Right kidney (tissue), 9 donors: ENCODE measurements at places on chromosomes 5 and 9.

DNA sequence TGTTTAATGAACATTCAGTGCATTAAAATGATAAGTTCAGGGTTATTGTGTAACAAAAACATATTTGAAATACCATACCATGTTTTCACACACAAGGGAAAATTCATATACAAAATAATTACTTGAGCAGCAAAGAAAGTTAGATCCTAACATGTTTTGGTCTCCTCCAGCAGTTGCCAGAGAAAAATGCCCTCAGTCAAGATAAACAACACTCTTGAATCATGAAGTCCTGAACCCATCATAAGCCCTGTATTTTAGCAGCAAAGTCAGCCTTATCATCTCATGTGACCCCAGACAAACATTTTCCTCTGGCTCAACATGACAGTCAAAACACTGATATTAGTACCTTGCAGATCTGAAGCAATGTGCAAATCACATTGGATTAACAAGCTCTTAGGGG lies 1541.1 kb upstream of the WWC1 start:
- no peak for DNase-seq

DNA sequence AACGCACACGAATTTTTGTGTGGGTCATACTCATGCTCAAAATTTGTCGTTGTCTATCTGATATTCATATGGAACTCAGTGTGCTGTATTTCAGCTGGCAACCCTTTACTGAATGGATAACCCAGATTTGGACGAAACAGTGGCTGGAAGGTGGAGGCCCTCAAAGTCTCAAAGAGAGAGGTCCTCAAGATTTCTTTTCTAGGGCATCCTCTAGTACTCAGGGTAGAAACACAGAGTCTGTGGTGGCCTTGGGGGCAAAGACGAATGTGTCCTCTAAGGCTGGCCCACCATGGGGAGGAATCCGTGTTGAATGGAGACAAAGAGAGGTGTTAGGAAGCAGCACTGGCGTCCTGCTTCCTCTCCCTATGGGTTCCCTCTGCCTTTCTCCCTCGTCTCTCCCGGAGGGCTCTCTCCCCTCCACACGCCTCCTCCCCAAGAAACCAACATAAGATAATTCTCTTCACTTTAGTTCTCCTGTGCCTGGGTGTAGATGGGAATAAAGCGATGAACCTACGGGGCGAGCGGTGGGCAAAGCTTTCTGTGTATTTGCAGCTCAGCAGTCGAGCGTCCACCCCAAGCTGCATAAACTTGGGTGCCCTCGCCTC lies 333.7 kb downstream of the CWC27 start:
- DNase-seq: peak; percentile 87

DNA sequence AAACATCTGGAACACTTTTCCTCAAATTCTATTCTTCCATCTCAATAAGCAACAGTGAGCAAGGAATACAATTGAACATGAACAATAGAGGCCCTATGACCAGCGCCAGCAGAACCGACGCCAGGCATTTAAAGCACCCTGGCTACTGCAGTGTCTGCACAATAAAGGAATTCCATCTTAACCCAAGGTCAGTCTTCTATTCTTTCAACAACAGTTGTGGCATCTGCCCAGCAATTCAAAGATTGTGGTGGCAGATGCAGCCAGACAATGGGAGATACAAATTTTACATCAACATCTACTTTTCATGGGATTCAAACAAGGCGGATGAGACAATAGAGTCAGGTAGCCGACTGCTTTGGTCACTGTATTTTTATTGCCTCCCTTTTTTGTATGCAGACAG lies 65.9 kb downstream of the ELL2 start:
- DNase-seq: no peak

DNA sequence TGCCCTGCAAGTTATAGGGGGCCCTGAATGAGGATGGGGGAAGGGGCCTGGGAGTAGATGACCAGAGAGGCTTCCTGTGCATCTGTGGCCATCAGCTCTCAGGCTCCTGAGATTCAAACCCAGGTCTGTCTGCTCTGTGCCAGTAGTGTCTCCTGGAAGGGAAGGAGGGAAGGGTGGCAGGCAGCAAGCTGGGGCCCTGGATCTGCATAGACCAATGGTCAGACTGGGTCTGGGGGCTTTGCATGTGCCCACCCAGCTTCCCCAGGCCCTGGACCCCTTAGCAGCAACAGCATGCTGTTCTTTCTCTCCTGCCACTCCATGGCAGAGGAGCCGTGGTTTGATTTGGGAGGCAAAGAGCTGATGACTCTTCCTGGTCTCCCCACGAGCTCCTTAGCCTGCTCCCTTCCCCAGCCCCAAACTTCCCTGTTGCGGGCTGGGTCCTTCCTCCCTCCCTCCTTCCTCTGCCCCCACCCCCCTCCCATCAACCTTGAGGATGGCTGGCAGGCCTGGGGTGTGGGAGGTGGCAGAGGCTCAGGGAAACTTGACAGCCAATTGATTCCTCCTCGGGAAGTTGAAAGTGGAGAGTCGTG lies 31.6 kb downstream of the DAB2IP start:
- DNase-seq: no peak

- DNase-seq: no peak
These were observed 168.6 kb upstream of the RGMB start for GRCh38 chr5:98604721-98605425.

DNA sequence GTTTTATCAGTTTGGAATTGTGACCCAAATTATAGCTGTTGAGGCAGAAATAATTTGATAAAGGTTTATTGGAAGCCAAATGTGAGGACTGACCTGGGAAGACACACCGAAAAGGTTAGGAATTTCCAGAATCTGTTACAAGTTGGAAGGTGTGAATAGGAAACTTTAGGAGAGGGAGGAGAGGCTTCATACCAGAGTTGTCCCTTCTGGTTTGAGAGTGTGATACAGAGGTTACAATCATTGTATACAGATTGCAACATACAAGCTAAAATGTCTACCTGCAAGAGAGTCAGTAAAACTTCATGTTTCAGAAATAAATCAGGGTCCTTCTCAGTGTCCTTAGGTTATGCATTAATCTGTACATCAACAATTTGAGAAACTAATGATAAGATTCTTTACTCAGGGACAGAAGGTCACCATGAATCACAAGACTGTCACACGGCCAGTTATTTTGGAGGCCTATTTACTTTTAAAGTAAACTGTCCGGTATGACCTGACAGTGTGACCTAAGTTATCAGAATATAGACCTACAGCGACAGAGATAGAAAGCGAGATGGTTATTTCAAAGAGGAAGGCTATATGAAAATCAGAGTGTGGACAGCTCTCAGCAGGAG lies 204.9 kb upstream of the CTNND2 start:
- no peak for DNase-seq

DNA sequence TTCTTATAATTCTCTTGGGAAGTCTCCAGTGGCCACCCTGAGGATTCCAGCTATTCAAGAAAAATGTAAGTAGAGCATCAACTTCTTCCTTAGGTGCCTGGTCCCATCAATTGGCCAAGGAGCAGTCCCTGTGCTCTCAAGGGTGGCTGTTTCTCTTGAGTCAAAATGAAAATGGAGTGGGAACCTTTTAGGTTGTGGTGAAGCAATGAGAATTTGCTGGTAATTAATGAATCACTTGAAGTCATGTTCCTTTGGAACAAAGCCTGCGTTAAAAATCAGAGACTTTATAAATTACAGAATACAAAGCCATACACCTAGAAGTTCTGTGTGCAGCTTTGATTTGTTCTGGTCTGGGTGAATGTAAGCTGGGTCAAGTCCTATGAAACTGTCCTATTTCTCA lies 48.9 kb downstream of the IL31RA start:
- no peak for DNase-seq

DNA sequence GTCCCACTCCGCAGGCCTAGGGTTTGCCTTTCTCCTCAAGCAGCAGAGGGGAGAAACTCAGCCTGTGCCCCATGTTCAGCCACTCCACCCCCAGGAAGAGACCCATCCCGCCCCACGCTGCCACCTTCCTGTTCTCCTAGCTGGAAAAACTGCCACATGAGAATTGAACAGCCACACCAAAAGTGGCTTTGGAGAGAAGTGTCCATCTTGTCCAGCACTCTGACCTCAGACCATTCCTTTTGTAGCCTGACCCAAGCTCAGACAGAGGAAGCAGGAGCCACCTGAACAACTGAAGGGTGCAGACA lies 8.3 kb upstream of the SLC25A48 start:
- no peak for DNase-seq

- peak; percentile 60 for DNase-seq
These were observed 6.3 kb downstream of the NR2F1 start for GRCh38 chr5:93589152-93589828.

DNA sequence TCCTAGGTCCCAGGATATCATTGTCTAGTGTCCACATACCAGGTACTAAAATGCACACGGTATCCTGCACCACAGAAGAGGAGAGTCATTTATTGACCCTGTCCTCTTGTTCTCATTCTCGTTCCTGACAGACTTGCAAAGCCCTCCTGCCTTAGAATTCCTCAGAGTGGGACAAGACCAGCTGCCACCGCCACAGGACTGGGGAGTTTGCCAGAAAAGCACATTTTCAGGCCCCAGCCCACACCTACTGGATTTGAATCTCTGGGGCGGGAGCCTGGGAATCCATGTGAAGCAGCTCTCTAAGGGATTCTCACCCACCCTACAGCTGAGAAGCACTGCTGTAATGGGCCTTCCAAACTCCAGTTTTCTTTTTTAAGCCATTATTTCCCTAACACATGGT lies 68.0 kb upstream of the FANCC start:
- DNase-seq: no peak

DNA sequence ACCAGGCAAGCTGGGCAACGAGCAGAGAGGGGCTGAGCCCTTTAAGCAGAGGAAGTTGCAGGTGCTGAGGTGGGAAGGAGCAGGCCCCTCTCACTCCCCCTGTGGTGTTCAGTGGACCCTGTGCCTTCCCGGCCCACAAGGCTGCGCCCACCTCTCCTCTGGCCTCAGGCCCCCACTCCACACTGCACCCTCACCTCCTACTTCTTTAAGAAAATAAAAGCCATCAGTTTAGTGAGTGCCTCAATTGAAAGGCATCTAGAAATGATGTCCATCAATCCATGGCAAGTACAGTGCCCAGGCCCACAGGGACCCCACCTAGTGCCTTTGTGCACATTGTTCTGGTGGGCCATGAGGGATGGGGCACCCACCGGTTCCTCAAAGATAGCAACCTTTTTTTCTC lies 158.0 kb downstream of the PAX5 start:
- DNase-seq: no peak

- no peak for DNase-seq
These were observed 341.8 kb downstream of the NFIB start for GRCh38 chr9:13971966-13972655.

DNA sequence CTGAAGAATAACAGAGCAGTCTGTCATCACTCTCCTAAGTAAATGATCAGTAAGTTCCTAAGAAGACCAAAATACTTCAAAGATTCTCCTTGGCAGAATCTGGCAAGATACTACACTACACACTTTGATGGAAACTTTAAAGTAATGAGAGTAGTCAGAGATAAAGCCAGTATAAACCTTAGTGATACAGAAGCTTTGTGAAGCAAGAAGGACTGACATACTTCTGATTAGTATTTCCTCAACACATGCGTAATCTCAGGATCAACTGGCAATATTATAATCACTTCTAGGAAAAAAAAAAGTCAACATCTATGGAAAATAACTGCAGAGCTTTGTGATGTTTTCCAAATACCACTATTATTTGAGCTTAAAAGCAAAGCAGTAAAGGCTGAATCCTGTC lies 34.0 kb upstream of the ADAMTS19 start:
- DNase-seq: no peak

DNA sequence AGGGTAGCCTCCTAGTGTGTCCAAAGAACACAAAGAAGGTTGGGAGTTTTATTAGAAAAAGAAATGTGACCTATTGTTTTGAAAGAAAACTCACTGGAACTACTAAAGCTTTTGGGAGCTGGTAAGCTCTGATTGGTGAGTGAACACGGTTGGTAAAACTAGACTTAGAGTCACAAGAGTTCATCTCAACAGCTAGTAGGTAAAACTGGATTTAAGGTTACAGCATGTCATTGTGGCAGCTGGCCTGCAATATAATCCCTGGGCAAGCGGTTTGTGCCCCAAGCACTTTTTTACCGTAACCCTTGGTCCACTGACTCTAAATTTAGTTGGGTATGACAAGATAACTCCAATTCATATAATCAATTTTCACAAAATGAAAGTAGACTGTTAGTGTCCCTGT lies 47.4 kb downstream of the UBAP2 start:
- no peak for DNase-seq

GRCh38 chr9:135077497-135078200 lies 9.8 kb upstream of the OLFM1 start:
- peak; percentile 51 for DNase-seq

DNA sequence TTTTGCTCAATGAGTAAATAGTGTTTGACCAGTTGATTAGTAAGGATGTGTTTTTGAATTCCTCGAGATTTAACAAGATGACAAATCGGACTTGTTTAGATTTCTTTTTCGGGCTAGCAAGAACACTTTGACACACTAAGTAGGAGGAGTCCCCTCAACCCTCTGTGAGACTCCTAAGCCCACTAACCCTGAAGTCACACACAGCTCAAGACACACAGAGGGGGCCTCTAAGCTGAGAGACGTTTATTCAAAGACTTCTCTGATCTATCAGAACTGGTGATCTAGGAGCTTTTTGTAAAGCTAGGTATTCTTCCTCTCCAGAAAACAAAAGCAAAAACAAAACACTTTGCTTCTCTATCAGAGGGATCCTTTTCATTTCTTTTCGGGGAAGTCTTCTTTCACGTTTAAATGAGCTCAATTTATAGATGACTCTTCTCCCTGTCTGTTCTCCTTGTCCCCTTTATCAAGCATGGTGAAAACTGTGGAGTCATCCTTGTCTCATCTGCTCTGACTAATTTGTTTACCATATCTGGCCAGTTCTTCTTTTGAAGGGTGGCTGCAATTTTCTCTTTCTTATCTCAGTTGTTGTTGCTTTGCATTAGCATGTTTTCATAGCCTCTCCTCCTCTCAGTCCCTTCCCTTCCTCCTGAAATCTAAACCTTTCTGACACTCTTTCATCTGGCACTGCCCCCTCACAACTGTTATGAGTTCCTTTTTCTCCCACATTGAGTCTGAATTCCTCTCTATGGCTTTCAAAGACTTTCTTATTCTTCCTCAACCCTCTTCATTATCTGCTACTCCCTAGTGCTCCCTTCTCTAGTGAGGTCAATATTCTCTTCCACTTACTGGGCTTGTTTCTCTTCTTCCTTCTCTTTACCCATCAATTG lies 68.5 kb upstream of the RAI14 start:
- peak; percentile 18 for DNase-seq

DNA sequence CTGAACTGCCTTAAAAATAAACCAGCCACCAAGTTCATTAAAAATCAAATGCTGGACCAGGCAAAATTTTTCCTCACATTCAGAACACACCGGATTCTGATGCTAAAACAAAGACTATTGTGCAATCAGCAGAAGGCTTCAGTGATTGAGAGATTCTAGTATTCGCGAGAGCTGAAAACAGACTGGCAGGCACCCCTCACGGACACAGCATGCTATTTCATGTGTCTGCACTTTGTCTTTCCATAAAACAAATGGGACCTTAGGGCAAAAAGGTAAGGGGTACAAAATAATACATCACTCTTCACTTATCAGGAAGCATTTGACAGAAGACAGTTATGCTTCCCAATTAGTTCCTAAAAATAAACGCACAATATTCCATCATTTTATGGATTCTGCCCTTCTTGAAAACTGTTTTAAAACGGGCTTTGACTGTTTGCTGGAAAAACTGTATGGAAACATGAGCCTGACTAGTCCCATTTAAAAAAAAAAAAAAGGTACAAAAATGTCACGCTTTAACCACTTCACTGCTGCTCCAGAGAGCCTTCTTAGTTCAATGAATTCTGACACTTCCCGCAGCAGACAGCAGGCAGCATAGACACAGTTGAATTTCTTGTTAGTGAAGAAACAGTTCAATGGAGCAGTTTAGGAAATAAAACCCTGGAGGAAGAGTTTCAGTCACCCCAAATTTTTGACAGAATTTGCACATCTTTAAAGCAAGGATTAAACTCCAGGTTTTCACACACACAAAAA lies 99.2 kb downstream of the MED27 start:
- DNase-seq: no peak

- no peak for DNase-seq
These were observed 159.0 kb downstream of the PJA2 start for GRCh38 chr5:109250533-109251329.
